Chondrocyte (in vitro differentiated cells): ENCODE measurements at places on chromosomes 4 and X. TPM values are rescaled to one million over a fixed set of nuclear protein-coding genes. Genes with fewer than 3 reads are reported as not detected.

The ADH1C gene
- not detected in 3 replicates for total RNA-seq

The CDKL2 gene
- total RNA-seq, result 2.1 to 4.2 TPM (median 2.7 TPM) in 3 replicates

The STAP1 gene
- total RNA-seq, result not detected in 3 replicates

The LPAR4 gene
- 1.2 to 3.6 TPM (median 1.7 TPM) in 3 replicates for total RNA-seq

The SMIM31 gene
- not detected in 3 replicates for total RNA-seq

The STATH gene
- total RNA-seq, result not detected in 3 replicates

The NRK gene
- 12.7 to 30.6 TPM (median 13.1 TPM) in 3 replicates for total RNA-seq

The GPAT3 gene
- 0.07 to 0.17 TPM (median 0.15 TPM) in 3 replicates for total RNA-seq

The PDZD4 gene
- total RNA-seq, result 24.8 to 27.2 TPM (median 25.4 TPM) in 3 replicates

GRCh38 chr4:124710015-124710741 lies 2.4 kb downstream of the ANKRD50 start:
- peaks cover 7% of the 10 kb centered on the region for H3K36me3 ChIP-seq
- H3K4me1 ChIP-seq, result peaks cover 49% of the 10 kb centered on the region
- H3K4me3 ChIP-seq, result no peak overlapping the region
- DNase-seq, result no peak

- DNase-seq, result peak; percentile 93
- H3K27me3 ChIP-seq, result no peaks in the 10 kb centered on the region
- peaks cover 64% of the 10 kb centered on the region for H3K4me1 ChIP-seq
- H3K36me3 ChIP-seq, result no peaks in the 10 kb centered on the region
Observed at GRCh38 chr4:2795300-2795892, 2.5 kb downstream of the SH3BP2 start.

DNA sequence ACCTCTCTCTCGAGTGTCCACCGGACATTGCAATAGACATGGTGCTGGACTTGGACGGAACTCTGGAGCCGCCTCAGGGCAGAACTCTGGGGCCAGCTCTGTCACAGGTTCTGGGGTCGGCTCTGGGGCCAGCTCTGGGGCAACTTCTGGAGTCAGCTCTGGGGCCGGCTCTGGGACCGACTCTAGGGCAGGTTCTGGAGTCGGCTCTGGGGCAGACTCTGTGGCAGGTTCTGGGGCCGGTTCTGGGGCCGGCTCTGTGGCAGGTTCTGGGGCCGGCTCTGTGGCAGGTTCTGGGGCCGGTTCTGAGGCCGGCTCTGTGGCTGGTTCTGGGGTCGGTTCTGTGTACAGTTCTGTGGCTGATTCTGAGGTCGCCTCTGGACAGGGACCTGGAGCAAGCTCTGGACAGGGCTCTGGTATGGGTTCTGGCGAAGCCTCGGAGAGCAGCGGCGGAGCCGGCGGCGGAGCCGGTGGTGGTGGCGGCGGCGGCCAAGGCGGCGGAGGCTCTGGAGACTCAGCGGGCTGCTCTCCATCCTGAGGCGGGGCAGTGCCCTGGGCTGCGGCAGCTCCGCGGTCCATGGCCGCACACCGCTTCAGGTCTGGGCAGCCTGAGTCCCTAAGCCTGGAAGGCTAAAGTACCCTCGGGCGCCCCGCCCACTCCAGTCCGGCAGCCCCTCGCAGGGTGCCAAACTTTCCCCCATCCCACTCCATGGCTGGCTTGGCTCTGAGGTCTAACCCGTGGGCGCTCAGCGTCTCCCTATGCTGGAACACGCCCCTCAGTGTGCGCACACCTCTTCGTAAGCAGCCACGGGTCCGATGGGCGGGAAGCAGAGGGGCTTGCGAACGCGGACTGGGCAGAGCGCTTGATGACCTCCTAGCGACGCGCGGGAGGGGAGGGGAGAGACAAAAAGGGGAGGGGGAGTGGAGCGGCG lies at the start of gene DGKK:
TSS of gene DGKK (minus strand) at position 723 of the 929 bp plus-strand sequence. CDS start at position 576, 147 bp downstream.
- no peak within 1 kb of the TSS for H3K27ac ChIP-seq
- no peaks in the 10 kb centered on the region for H3K4me1 ChIP-seq
- H3K36me3 ChIP-seq, result no peaks in the 10 kb centered on the region
- H3K27me3 ChIP-seq, result peaks cover 50% of the 10 kb centered on the region

- peaks cover 38% of the 10 kb centered on the region for H3K4me1 ChIP-seq
- peak overlapping the region; percentile 55 for H3K27ac ChIP-seq
- no peak for DNase-seq
- no peaks in the 10 kb centered on the region for H3K36me3 ChIP-seq
- H3K4me3 ChIP-seq, result no peak overlapping the region
- H3K27me3 ChIP-seq, result no peaks in the 10 kb centered on the region
Observed at GRCh38 chr4:144564358-144564757, 81.6 kb upstream of the HHIP start.

- H3K36me3 ChIP-seq, result no peaks in the 10 kb centered on the region
- H3K27me3 ChIP-seq, result peaks cover 25% of the 10 kb centered on the region
- DNase-seq, result no peak
Observed at GRCh38 chr4:110953191-110953590, 330.3 kb upstream of the PITX2 start.

DNA sequence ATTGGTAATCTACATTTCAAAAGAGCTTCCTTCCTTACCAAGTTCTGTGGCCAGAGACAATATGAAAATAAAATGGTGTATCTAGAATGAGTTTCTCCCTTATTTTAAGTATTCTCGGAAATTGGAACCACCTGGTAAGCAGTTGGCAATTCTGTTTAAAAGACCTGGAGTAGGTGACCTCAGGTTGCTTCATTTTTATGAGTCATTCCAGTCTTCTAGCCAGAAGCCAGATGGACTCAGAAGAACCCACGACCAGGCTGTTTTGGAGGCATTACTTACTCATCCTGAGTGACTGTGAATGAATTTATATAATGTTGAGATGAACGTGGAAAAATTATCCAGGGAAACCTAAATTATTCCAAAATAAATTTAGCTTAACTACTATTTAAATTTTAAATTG lies 9.1 kb downstream of the BMPR1B start:
- no peaks in the 10 kb centered on the region for H3K27me3 ChIP-seq
- peaks cover 4% of the 10 kb centered on the region for H3K4me1 ChIP-seq
- peak overlapping the region; percentile 15 for H3K27ac ChIP-seq

GRCh38 chr4:7859326-7859725 lies 80.3 kb downstream of the AFAP1 start:
- H3K27me3 ChIP-seq, result no peaks in the 10 kb centered on the region
- peaks cover 10% of the 10 kb centered on the region for H3K36me3 ChIP-seq
- H3K4me3 ChIP-seq, result no peak overlapping the region
- H3K4me1 ChIP-seq, result peaks cover 88% of the 10 kb centered on the region
- no peak for DNase-seq

DNA sequence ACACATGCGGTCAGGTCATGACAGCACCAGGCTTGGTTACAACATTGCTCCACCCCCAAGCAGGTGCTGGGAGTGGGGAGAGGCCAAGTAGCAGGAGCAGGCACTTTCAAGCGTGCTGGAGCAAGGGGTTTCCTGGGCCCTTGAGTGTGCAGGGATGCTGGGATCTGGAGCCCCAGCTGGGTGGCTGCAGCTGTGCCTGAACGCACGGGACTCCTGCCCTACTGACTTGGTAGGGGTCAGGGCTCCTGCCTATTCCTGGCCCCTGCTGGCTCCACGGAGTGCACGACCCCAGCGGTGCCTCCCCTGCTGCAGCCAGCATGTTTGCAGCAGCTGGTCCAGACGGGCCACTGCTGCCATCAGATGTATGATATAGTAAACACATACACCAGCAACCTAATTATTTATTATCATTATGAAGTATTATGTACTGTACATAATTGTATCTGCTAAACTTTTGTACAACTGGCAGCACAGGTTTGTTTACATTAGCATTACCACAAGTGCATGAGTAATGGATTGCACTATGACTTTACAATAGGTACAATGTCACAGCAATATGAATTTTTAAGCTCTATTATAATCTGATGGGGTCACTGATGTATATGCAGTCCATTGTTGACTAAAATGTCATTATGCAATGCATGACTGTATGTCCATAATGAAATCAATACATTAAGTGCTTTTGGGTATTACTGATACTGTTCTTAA lies 620.6 kb downstream of the RAPGEF2 start:
- H3K4me3 ChIP-seq, result no peak overlapping the region
- H3K36me3 ChIP-seq, result no peaks in the 10 kb centered on the region
- H3K27ac ChIP-seq, result no peak overlapping the region
- no peaks in the 10 kb centered on the region for H3K4me1 ChIP-seq
- DNase-seq, result no peak

DNA sequence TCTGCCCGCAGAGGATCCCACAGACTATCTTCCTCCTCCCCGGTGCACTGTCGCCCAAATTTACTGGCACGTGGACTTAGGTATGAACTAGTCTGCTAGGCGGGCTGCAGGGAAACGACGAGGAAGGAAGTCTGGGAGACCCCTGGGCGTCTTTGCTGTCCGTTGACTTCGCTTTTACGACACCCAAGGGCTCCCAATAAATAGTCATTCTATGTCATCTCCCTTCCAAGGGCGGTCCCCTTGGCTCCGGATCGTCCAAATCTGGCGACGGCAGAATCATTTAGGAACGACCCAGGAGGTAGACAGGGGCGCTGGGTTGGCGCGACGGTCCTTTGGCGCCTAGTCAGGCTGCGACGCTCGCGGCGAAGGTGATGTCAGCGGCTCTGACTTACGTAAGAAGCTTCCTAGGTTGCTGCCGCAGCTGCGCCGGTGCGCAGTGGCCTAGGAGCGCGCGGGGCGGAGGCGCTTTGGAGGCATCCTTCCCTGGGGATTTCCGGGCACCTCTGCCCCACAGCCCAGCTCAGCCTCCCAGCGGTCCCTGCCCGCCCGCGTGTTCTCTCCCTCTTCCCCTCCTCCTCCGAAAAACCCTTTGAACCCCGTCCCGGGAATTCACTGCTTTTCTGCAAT lies 2.2 kb downstream of the NHS start:
- H3K27ac ChIP-seq, result no peak overlapping the region
- no peak for DNase-seq
- peaks cover 18% of the 10 kb centered on the region for H3K4me1 ChIP-seq
- H3K27me3 ChIP-seq, result peaks cover 30% of the 10 kb centered on the region
- peak overlapping the region; percentile 74 for H3K4me3 ChIP-seq

- peaks cover 26% of the 10 kb centered on the region for H3K4me1 ChIP-seq
- DNase-seq, result no peak
- no peak overlapping the region for H3K27ac ChIP-seq
- no peak overlapping the region for H3K4me3 ChIP-seq
- no peaks in the 10 kb centered on the region for H3K27me3 ChIP-seq
Observed at GRCh38 chr4:139884438-139884837, 218.8 kb downstream of the MGST2 start.

GRCh38 chr4:92303621-92304027 lies at the start of gene GRID2:
TSS of gene GRID2 (plus strand) at chr4:92303966.
- H3K27ac ChIP-seq, result no peak within 1 kb of the TSS
- peaks cover 73% of the 10 kb centered on the region for H3K27me3 ChIP-seq
- H3K4me1 ChIP-seq, result peaks cover 23% of the 10 kb centered on the region
- DNase-seq, result no peak

- no peaks in the 10 kb centered on the region for H3K27me3 ChIP-seq
- H3K4me1 ChIP-seq, result peaks cover 13% of the 10 kb centered on the region
- H3K36me3 ChIP-seq, result peaks cover 1% of the 10 kb centered on the region
- no peak for DNase-seq
Observed at GRCh38 chrX:155263854-155264628, at the start of gene RAB39B. TSS of gene RAB39B (minus strand) at chrX:155264491. CDS start at chrX:155264288, 203 bp downstream.

DNA sequence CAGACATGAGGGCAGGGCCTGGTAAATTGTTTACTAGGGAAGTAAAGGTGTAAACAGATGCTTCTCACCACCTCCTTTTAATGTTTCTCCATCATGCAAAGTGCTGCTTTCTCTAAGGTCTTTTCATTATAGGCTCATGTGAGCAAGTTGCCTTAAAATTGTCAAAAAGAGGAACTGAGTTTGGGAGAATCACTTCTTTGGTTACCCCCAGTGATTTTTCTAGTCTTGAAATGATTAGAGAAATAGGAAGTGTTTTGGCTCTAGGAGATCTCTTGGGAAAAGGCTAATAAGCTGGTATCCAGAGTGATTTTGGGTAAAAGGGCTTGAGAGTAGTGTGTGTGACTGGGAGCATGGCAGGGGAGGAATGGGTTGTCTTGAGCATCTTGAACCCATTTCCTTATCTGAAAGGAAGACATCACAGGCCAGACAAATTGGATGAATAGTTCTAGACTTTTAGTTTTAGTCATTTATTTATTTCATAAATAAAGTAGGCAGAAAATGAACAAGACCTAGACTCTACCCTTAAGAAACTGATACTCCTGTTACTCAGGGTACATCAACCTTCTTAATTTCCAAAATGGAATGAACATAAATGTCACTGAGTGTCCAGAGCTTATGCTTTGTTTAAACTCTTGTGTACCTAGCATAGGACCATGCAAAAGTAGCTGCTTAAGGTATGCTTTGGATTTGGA lies 14.2 kb downstream of the GRPR start:
- H3K36me3 ChIP-seq, result no peaks in the 10 kb centered on the region
- no peaks in the 10 kb centered on the region for H3K4me1 ChIP-seq
- no peaks in the 10 kb centered on the region for H3K27me3 ChIP-seq
- no peak overlapping the region for H3K4me3 ChIP-seq
- no peak overlapping the region for H3K27ac ChIP-seq
- DNase-seq, result no peak

GRCh38 chr4:26194764-26195163 lies 126.0 kb upstream of the RBPJ start:
- H3K36me3 ChIP-seq, result no peaks in the 10 kb centered on the region
- H3K4me1 ChIP-seq, result peaks cover 11% of the 10 kb centered on the region
- H3K27me3 ChIP-seq, result peaks cover 12% of the 10 kb centered on the region
- H3K27ac ChIP-seq, result no peak overlapping the region
- H3K4me3 ChIP-seq, result no peak overlapping the region

DNA sequence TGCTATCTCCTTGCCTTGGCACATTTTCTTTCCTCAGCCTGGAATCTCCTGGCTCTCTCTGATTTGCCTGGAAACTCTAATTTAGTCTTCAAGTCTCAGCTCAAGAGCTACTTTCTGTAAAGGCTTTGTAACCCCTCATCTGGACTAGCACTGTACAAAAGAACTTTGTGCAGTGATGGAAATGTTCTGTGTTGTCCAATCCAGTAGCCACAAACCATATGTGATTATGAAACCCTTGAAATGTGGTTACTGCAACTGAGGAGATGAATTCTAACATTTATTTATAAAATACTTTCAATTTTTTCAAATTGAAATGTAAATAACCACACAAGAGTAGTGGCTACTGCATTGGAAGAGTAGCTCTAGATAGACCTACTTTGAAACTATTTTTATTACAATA lies 66.6 kb upstream of the HS3ST1 start:
- H3K4me1 ChIP-seq, result peaks cover 4% of the 10 kb centered on the region
- H3K4me3 ChIP-seq, result no peak overlapping the region
- DNase-seq, result no peak
- no peaks in the 10 kb centered on the region for H3K27me3 ChIP-seq
- no peak overlapping the region for H3K27ac ChIP-seq
- no peaks in the 10 kb centered on the region for H3K36me3 ChIP-seq

GRCh38 chrX:81377329-81377728 lies 175.4 kb downstream of the SH3BGRL start:
- no peak for DNase-seq
- no peaks in the 10 kb centered on the region for H3K4me1 ChIP-seq
- H3K4me3 ChIP-seq, result no peak overlapping the region
- H3K27ac ChIP-seq, result no peak overlapping the region

DNA sequence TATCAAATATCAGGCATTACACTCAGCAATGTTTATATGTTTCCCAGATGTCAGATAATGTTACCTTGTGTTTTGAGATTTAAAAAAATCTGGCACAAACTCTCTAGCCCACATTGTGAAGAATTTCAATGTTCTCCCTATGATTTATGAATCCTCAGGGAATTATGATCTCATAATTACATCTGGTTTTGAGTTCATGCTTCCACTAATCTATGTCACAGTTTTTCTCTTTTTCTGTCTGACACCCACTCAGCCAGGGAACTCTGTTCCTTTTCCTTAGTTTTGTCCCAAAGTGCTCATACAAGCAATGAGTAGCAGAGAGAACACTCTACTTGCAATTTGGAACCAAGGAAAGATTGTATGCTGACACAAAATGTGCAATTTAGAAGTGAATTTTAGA lies 212.1 kb upstream of the POF1B start:
- DNase-seq, result no peak
- H3K36me3 ChIP-seq, result no peaks in the 10 kb centered on the region
- no peak overlapping the region for H3K27ac ChIP-seq
